ENCODE measurements at places on chromosomes 16 and 17.

GRCh38 chr17:81804559-81805399 is 829 bp downstream of the GCGR start:
- DNase-seq, result no peak

DNA sequence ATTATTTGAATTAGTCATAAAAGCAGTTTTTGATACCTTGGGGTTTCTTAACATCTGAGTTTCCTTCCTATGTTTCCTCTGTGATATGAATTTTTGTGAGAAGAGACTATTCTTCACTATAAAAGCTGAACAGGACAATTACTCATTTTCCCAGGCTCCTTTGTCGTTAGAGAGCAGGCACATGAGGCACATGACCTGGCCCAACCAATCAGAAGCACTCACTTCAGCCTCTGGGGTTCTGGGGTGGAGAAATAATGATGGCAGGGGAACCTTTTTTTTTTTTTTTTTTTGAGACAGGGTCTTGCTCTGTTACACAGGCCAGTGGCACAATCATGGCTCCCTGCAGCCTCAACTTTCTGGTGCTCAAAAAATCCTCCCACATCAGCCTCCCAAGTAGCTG is 145.5 kb upstream of the ASIC2 start:
- DNase-seq, result no peak

DNA sequence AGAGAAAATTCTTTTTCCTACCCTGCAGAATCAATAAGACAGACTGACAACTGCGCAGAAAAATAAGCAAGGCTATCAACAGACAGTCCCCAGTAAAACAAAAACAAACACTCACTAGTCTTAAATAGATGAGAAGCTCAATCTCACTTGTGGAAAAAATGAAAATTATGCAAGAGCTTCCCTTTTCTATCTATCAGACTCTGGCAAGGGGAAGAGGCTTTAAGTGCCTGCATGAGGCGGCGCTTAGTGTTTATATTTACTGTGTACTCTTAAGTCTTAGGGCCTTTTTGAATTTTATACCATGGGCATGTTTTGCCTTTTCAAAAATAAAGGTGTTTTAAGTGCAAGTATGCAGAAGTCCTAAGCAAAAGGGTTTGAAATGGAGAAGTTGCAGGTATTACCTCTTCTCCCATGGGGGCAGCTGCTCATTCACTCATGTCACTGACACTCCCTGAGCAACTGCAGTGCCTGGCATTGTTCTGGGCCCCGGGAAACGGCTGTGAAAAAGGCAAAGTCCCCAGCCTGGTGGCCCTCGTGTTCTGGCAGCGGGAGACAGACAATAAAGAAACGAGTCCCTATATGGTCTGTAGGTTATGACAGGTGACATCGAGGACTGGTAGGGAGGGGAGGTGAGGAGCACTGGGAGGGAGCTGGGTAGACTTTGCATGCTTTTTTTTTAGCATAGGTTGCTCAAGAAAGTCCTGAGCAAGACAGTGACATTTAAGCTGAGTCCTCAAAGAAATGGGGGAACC is 35.2 kb downstream of the HSBP1 start:
- no peak for DNase-seq

- DNase-seq, result peak; percentile 46
These were observed 84.3 kb downstream of the BMERB1 start for GRCh38 chr16:15518381-15519351.

DNA sequence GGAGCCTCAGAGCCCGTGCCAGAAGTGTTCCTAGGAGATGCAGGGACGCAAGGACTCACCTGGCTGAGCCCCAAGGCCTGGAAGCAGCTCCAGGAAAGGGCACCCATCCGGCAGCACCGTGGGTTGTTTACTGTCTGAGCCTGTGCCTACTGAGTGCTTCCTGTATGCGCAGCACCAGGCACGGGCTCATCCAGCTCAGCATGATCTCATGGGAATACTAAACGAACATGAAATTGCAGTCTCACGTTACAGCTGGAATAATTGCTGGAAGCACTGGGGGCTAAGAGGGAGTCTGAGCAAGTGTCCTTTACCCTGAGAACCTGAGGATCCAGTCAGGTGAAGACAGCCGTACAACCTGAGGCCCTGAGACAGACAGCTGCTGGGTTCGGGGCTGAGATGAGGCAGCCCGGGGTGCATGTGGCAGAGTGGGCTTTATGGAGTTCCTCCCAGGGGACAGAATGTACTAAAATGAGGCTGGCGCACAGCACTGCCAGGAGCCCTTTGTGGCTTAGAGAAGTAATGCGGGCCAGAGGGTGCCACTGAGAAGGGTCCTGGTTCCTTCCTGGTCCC is 5.4 kb downstream of the CTRL start:
- DNase-seq, result no peak

DNA sequence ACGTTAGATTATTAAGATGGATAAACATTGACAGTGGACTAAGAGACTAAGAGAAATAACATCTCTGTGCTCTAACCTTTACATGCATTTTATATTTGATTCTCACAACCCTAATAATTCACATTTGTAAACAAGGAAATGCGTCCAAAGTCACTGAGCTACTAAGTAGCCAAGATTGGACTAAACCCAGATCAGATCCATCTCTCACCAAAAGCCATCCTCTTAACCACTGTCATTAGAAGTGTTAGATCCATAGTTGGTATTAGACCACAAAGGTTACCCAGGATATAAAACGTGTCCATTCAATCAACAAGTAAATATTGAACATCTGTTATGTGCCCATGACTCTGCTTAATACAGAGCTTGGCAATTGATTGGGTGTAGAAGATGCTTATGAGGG is 5.2 kb downstream of the HSD17B2 start:
- no peak for DNase-seq

DNA sequence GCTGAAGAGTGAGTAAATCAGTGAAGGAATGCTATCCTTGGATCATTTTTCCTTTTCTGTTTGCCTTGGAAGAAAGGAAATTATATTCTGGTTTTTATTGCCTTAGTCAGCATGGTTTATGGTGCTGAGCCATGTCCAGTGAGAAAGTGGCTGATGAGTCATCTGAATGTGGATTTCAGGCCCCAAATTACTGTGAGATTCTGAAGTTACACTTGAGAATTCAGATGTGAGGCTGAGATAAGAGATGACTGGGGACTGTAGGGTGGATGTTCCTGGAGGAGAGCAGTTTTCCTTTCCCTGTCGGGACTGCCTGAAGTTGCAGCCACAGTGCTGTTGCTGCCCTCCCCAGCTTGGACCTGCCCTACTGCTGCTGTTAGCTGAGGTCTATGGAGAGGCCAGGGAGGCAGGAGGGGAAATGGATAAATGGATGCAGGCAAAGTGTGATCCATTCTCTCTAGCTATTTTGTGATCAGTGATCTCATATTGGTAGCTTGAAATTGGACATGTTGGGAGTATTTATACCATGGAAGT is 4.2 kb upstream of the MAP3K14 start:
- no peak for DNase-seq

DNA sequence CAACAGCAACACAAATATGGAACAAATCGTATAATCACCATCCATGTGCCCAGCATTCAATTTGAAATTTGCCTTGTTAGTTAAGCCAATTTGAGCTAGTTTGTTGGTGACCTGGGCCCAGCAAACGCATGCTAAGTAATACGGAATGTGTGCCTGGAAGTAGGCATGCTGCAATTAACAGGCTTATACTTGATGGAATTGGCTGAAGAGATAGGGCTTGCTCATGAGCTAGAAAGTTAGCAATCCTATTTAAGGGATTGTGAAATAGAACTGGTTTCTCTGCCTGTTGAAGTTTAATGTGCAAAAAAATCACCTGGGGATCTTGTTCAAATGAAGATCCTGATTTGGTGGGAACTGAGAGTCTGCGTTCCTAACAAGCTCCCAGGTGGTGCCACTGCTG is 8.5 kb upstream of the LPO start:
- DNase-seq, result no peak

- DNase-seq, result no peak
These were observed 8.5 kb downstream of the NDE1 start for GRCh38 chr16:15658556-15658955.

- no peak for DNase-seq
These were observed 12.1 kb downstream of the DUS2 start for GRCh38 chr16:68035227-68035626.

GRCh38 chr17:57410169-57410568 is 153.8 kb downstream of the MSI2 start:
- no peak for DNase-seq

GRCh38 chr17:17852930-17853329 is 16.1 kb upstream of the SREBF1 start:
- no peak for DNase-seq

- no peak for DNase-seq
These were observed 9.4 kb upstream of the DNASE1 start for GRCh38 chr16:3645108-3645503.

GRCh38 chr16:81539009-81539758 is 94.6 kb downstream of the CMIP start:
- DNase-seq, result no peak

DNA sequence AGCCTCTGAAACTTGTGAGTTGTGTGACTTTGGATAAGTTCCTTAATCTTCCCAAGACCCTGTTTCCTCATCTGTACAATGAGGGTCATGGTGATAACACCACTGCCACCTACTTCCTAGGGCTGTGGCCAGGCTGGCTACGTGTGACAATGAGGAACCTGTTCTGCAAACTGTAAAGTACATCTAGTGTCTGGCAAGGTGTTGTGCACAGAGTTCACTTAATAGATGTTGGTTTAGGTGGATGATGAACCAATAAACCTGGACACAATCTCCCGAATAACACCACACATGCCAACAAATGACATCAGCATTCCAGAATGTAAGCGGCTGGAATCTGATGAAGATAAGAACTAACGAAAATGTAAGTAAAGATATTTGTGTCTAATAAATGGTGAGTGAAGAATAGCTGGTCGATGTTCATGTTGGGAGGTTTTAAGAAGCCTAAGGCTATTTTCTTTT is 82.3 kb downstream of the MARCHF10 start:
- no peak for DNase-seq

DNA sequence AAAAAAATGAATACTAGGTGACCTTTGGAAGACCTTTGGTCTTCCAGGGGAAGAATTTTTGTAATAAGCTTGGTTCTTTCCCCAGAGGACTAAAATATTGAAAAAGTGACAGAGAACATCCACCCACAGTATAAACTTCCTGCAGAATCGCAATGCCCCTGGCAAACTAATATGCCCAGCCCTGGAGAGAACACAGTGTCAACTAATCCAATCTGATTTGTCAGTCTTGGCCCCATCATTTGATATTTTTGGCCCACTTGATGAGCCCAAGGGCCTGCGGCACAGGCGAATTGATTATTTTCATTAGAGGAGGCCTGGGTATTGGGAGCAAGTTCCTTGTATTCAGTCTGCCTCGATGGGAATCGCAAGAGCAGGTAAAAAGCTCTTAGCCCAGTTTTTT is 98.4 kb downstream of the MAP2K6 start:
- no peak for DNase-seq

DNA sequence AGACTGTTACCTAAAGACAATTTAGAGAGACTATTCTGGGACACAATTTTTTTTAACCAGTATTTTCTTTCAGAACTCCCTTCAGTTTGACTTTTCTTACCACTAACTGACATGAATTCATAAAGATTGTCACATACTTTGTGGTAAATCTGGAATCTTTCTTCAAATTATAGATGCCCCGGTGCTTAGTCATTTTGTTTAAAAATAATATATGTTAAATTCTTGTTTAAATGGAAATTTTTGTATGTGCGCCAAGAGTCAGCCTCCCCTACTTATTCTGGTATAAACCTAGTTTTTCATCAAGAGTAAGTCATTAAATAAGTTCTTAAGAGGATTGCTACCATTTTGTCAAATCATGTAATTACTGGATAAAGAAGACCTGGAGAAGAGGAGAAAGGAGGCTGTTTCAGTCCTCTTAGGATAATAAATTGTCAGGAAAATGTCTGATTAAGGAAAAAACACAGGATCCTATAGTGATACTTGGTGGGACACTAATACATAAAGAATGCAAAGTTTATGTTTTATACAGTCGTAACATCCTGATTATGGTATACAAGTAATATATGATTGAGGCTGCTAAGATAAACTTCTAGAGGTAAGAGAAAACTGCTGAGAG is 424.4 kb downstream of the PMP22 start:
- DNase-seq, result no peak

DNA sequence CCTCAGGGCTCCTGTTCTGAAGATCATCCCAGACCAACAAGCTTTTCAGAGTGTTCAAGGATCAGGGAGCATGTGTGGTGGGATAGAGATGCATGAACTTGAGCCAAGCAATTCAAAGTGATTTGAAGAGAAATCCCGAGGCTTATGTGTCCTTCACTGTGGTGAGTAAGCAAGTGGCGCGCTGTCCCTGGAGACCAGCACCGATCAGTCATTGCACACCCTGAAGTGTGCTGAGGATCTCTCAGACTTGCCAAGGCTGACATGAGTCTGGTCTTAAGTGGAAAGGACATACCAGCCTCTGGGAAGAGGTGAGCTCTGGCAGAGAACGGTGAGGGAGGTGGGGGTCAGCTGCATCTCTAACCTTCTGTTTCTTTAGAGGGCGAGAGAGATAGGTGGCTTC is 43.8 kb upstream of the CDH13 start:
- no peak for DNase-seq

DNA sequence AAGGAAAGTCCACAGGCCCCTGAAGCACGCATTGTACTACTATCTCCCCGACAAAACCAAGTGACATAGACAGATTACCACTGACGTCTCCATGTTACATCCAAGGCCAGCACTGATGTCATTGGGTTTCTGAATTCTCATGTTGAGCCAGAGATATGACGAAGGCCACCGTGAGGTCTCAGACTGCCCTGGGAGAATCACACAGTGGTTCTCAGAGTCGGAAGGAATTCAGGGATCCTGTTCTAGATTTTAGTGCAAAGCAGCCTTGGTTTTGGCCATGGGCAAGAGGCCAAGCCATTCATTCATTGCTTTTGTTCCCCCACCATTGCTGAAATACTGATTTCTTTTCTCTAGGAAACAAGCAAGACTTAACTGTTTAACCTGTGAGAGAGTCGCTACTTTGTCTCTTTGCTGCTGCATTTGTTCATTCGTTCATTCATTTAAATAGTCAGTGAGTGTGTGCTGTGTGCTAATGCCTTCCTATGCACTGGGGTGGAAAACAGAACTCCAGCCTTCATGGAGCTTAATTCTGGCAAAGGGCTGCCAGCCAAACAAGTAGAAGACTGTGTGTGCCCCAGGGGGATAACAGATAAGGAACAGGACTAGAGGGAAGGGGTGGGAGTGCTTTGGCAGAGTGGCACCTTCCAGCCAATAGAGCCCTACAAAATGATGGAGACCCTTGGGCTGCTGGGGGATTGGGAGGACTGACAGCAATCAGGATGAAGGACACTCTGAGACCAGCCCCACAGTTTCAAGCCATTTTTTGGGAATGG is 222.3 kb downstream of the MSI2 start:
- DNase-seq, result no peak

DNA sequence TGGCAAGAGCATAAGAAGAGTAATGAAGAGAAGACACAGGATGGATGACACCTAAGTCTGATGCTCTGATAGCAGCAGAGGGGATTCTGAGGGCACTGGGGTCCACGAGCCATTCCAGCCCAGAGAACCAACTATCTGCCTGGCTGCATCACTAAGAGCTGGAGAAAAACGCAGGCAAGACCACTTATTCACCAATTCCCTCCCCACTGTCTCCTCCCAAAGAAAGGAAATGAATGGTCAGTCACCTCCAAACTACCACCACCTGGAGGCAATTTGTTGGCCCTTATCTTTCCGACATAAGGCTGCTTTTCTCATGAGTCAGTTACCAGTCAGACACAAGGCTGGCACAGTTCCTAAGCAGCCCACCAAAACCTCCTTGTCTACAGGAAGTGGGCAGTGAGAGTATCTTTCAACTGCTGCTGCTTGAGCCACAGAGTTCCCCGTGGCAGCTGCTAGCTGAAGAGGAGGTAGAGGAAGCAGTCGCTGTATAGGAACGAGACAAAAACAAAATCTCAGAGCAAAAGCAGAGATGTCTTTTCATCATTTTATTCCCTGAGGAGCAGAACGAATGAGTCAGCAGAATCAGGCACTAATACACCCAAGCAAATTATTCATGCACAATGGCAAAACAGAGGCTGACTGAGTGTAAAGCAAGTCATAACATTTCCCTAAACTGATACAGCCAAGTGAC is 111.1 kb downstream of the SMG6 start:
- no peak for DNase-seq
